ENCODE measurements at places on chromosomes 12 and 14. TPM values are rescaled to one million over a fixed set of nuclear protein-coding genes. Genes with fewer than 3 reads are reported as not detected.

GRCh38 chr12:62530596-62530995 is 64.0 kb downstream of the MON2 start:
- DNase-seq: peak; percentile 68

- no peak for DNase-seq
These were observed 11.3 kb downstream of the CFAP54 start for GRCh38 chr12:96500693-96501092.

The P2RX2 gene
- total RNA-seq: not detected

The COX8C gene
- 0.33 TPM for total RNA-seq

- peak; percentile 50 for DNase-seq
These were observed 35.9 kb upstream of the TMTC2 start for GRCh38 chr12:82650627-82651337.

GRCh38 chr14:76426161-76426696 is 50.3 kb downstream of the ESRRB start:
- no peak for DNase-seq

The APOF gene
- total RNA-seq: not detected

DNA sequence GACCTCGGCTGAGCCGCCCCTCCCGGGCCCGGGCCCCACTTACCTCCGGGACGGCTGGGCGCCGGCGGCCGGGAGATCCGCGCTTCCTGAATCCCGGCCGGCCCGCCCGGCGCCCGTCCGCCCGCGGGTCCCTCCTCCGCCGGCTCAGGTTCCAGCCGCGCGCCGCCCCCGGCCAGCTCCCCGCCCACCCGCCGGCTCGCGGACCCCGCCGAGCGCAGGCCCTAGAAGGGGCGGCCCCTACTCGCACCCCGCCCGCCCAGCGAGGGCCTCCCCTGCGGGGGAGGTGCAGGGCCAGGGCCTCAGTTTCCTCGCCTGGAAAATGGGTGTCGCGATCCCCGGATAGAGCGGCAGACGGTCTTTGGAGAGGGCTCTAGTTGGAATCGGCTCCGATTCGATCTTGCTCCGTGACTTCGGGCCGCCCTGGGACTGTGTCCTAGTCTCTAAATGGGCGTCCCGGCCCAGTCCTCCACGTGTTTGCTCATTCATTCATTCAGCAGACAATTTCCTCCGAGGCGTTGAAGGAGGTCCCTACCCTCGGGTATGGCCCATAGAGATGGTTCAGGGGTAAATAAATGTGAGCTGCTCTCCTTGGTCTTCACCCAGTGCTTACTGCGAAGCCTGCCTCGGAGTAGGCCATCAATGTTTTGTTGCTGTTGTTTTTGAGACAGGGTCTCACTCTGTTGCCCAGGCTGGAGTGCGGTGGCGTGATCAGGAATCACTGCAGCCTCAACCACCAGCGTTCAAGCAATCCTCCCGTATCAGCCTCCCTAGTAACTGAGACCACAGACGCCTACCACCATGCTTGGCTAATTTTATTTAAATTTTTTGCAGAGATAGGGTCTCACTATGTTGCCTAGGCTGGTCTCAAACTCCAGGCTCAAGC is at the start of gene TRPV4:
TRPV4 (minus strand) TSS at position 92 of the 883 bp plus-strand sequence. CDS start 18,602 bp downstream, outside the sequence.
- DNase-seq: peak; percentile 53

The CELA1 gene
- not detected for total RNA-seq

- DNase-seq: no peak
These were observed 10.5 kb upstream of the STAC3 start for GRCh38 chr12:57261428-57261865.

The OR11H6 gene
- not detected for total RNA-seq

The HOXC10 gene
- total RNA-seq: not detected

The MYBPC1 gene
- total RNA-seq: not detected

The ACVR1B gene
- total RNA-seq: 12.4 TPM

- peak; percentile 88 for DNase-seq
These were observed 178.3 kb downstream of the NUAK1 start for GRCh38 chr12:105960319-105961083.

Data from fibroblast of lung (primary cell).